ENCODE measurements at places on chromosomes 13 and 19.

DNA sequence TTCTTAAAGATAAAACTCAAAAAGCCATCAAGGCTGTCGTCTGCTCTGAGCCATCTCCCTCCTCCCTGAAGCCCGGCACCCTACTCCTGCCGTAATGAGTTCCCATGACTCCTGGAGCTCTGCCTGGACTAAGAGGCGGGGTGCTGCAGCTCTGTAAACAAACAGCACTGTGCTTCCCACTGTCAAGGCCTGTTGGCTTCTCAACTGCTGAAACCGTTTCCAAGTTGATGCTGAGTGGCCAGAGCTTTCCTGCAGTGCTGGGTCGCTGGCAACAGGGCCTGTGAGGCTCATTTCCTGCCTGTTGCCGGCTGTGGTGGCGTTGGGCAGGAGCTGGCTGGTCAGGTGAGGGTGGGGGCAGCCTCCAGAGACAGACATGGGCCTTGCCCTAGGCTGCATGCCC lies 26.7 kb upstream of the ISYNA1 start:
- peak; percentile 89 for DNase-seq

DNA sequence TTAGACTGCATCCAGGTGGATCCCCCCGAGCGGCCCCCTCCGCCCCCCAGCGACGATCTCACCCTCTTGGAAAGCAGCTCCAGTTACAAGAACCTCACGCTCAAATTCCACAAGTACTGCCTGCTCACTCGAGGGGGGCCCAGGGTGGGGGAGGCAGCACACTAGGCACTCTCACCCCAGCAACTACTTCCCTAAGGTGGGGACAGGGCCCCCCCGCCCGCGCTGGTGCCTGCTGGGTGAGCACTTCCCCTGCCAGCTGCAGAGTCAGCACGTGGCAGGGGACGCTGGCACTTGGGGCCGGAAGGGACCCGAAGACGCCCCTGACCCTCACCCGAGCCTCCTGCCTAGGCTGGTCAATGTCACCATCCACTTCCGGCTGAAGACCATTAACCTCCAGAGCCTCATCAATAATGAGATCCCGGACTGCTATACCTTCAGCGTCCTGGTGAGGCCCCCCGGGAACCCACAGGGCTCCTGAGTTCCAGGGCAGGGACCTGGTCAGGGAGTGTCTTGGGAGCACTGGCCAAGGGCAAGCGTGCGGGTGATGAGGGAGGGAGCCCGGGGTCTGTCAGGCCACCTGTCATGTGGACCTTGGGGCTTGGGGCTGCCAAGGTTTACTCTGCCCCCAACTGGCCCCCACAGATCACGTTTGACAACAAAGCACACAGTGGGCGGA lies 5.2 kb downstream of the MCOLN1 start:
- peak; percentile 74 for DNase-seq

- DNase-seq = no peak
Observed at GRCh38 chr13:21556051-21556450, 47.9 kb downstream of the MICU2 start.

- DNase-seq = peak; percentile 82
Observed at GRCh38 chr19:4877753-4878490, 10.5 kb upstream of the PLIN3 start.

DNA sequence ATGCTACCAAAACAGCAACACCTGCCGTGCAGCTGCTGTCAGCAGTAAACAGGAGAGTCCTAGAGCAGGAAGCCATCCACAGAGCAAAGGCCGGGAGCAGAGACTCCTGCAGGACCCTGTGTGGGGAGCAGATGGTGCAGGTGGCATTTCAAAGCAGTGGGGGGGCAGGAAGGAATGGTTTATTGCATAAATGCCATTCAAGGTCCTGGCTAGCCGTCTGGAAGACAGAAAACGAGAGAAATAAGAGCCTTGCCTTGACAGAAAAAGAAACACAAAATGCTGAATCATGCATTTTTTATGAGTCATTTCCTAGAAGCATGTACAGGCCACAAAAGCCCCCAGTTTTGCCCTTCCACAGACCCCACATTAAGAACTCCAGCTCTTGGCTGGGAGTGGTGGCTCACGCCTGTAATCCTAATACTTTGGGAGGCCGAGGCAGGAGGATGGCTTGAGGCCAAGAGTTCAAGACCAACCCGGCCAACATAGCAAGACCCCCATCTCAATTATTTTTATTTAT lies 5.4 kb downstream of the RSPH6A start:
- no peak for DNase-seq

DNA sequence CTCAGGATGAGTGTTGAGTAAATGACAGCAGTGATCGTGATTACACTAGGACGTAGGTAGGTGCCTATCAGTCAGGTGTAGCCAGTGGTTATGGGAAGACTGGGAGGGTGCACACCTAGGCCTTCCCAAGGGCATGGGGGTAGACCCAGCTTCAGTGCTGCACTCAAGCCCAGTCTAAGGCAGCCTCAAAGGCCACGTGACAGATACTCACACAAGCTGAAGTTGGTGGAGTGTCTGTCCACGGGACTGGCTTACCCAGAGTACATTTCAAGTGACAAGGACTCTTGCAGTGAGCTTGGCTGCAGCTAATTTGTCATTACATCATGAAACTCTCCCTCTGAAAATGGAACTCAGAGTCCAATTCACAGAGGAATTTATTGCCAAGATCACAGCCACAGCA lies 118.3 kb downstream of the SHISA2 start:
- DNase-seq = no peak

DNA sequence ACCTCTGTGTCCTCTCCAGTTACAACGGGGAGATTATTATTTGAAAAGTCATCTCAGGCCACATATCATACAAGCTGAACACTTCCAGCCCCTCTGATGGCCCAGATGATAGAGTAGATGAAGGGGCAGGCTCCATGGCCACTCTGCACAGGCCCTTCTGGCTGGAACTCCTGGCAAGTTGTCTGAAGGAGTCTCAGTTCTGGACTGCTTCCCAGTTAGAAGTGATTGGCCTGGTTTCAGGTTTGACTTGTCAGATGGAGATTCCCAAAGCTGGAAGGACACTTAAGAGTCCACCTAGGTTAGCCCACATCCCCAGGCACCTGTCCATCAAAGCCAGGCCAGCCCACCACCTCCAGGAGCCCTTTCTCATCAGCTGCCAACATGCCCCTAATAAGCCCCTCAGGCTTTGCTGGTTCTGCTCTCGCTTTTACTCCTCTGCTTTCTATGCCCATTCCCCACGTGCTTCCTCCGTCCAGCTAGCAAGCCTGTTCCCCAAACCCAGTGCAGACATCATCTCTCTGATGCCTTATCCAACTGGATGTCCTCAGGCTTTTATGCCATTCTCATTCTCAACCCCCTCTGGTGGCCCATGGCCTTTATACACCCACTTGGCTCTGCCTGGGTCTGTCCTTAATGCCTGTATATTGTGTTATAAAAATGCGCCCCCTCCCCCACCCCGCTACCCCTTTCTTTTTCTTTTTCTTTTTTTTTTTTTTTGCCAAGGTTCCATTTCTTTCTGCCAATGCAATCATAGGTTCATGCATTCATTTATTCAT lies 56.5 kb downstream of the HSPH1 start:
- DNase-seq = no peak

- DNase-seq = no peak
Observed at GRCh38 chr13:45064889-45065288, 55.4 kb upstream of the GTF2F2 start.

DNA sequence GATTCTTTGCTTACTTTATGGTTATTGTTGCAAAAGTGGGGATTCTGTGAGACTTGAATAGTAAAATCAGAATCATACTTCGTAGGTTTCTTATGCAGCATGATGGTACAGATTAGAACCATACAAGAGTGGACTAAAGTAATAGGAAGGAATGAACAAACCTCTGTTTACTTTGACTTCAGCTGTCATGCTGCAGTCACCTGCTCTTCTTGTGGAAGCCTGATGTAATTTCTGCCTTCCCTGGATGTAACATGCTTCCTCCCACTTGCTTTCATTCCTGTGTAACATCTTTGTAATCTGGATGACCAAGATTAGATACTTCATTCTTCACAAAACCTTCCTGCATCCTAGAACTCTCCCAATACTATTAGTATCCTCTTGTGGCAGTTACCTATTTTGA lies 235.0 kb downstream of the PCCA start:
- no peak for DNase-seq

- DNase-seq = no peak
Observed at GRCh38 chr19:4719499-4719866, 4.2 kb downstream of the DPP9 start.

GRCh38 chr13:25178070-25178469 lies 6.0 kb upstream of the AMER2 start:
- no peak for DNase-seq

GRCh38 chr19:41774515-41774980 lies 19.2 kb downstream of the CEACAM6 start:
- DNase-seq = no peak

DNA sequence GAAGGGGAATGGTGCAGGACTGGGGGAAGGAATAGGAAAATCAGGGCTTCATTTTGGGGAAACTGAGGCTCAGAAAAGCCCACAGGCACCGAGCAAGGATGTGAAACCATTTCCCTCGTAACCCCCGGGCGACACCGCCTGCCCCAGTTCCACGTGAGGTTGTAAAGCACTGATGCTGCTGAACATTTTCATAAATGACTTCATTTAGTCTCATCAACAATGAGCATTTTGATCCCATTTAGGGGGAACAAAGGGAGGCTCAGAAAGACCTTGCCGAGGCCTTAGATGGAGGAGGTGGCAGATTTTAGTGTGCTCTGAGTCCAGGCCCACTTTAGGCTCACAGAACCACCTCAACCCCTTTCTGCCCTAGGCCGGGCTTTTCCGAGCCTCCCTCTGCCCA lies 20.5 kb upstream of the FBXO27 start:
- DNase-seq = no peak

GRCh38 chr19:47658431-47659348 lies 49.8 kb downstream of the BICRA start:
- DNase-seq = no peak

DNA sequence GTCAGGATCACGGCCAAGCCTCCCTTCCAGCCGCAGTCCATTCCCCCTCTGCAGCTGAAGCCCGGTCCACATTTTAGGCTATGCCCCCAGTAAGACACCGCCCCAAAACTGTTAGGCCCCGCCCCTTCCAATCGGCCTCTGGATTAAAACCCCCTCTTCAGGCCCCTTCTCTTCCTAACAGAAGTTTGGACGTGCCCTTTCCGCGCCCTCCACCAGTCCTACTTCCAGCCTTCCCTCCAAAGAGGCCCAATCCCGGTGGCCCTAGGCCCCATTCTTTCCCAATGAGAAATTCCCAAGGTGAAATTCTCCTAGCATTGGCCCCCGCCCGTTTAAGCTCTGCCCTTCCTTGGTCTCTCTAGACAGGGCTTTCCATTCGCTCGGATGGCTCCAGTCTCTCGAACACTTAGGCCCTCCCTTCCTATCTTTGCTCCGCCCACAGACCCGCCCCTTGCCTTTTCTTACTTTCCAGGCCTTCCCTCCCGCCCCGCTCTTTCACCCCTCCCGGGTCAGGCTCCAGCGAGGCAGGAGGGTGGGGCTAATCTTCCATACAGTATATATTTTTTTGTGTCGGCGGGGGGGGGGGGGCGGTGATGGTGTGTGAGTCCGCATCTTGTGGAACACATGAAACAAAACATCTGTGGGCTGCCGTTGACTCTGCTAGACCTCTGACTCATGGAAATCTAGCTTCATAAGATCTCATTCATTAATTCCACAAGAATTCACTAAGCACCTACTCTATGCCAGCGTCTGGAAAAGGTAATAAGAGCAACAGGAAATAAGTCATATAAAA lies 13.6 kb downstream of the LTBP4 start:
- peak; percentile 87 for DNase-seq

DNA sequence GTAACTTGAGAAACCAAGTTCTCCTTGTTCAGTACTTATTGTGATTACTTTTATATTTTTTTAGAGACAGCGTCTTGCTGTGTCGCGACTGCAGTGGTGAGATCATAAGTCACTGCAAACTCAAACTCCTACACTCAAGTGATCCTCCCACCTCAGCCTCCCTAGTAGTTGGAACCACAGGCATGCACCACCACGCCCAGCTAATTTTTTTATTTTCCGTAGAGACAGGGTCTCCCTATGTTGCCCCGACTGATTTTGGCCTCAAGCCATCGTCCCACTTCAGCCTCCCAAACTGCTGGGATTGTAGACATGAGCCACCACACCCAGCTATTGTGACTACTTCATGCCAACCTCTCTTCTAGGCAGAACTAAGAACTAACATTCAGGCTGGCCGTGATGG lies 8.3 kb downstream of the C19orf53 start:
- DNase-seq = no peak

GRCh38 chr19:47730521-47730889 lies 14.8 kb upstream of the NOP53 start:
- DNase-seq = no peak
